ENCODE measurements at places on chromosomes 13 and 19.

DNA sequence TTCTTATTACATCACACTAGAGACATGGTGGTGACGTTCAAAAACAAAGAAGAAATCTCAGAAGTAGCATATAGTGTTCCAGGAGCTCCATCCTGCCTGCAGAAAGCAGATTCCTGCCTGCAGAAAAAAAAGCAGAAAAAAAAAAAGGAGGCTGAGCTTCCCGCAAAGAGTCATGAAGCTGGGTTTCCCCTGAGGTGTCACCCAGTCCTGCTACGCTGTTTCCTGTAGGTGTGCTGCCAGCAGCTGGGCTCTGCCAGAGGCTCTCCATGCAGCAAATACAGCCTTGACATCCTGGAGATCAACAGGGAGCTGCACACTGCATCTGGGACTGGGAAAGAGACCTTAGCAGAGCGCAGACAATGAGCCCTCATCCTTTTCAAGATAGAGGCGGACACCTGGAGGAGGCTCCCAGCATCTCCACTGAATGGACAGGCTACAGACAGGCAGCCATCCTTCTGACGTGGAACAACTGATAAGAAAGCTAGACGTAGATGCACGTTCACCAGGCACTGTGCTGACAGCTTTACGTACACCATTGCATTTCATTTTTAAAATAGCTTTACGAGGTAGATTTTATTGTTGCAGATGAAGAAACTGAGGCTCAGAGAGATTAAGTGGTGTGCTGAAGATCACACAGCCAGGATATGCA lies 350.9 kb downstream of the FOXO1 start:
- DNase-seq, result no peak

DNA sequence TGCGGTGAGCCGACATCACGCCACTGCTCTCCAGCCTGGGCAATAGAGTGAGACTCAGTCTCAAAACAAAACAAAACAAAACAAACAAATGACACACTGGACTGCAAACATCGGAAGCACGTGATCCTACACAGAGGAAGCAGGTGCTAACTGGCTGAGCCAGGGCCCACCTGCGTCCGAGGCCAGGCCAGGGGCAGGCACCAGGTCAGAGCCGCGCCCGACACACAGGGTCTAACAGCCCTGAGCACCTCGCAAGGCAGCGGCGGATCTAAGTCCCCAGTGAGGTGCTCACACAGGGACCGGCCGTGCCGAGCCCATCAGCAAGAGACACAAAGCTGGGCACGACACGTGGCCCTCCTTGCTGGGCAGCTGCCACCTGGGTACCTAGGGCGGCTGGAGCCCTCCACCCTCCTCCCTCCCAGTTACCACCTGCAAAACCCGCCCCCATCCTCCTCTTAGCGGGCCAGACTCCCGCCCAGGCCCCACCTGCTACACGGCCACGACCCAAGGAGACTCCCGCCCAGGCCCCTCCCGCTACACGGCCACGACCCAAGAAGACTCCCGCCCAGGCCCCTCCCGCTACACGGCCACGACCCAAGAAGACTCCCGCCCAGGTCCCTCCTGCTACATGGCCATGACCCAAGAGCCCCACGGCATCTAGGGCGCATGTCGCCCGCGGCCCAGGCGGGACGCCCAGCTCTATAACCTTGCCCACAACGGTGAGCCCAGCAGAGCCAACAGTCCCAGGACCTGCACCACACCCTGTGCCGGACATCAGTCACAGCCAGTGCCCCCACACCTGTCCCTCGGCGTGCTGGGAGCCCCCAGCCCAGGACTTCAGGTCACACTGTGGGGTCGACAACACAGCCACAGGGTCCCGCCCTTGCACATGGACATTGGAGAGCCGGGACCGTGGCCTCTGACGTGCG lies 15.6 kb downstream of the AP3D1 start:
- no peak for DNase-seq

DNA sequence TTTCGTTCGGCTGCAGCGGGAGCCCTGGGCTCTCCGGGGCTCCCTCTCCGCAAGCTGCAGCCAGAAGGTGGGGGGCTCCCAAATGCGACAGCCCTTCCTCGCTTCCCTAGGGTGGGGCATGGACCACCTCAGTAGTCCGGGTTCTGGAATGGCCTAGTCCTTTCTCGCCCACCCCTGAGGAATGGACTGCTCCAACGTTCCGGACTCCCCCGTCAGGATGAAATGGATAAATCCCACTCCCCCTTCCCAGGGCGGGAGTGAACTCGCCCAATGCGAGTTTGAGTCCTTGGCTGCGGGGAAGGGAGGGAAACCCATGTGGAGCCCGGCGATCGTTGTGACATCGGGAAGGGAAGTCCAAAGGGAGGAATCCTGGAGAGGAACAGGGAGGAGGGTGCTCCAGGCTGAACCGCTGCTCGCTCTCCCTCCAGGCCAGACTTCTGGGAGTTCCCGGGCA lies 5.5 kb downstream of the HRC start:
- DNase-seq, result peak; percentile 87

GRCh38 chr13:41148419-41149283 lies 16.0 kb upstream of the KBTBD6 start:
- no peak for DNase-seq

DNA sequence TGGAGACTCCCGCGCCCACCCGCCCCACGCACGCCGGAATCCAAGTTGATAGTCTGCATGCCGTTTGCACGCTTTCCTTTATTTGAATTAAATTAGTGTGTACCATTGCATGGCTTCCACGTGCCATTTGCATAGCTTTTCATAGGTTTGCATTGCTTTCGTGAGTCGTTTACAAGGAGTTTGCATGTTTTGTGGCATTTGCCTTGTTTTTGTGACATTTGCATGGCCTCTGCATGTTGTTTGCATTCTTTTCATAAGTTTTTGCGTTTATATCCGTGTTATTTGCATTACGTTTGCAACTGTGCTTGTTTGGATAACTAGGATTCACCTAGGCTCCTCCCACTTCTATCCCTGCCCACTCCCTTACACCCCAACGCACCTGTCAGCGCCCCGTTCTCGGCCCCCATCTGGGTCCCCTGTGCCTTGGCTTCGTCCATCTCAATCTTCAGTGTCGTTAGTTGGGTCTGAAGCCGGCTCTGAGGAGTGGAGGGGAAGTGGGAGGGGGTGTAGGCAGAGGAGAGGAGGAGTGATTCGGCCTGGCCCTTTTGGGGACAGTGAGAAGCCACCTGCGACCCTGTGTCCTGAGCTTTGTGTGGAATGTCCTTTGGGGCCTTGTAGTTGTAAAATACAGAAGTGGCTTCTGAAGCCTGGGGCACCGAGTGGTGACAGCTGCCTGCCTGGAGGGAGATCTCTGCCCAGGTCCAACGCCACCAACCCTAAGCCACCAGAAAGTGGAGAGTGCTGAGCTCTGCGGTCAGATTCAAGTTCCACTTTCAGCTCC lies 2.4 kb downstream of the CCDC194 start:
- DNase-seq, result no peak

GRCh38 chr13:76874479-76874878 lies 11.7 kb downstream of the KCTD12 start:
- no peak for DNase-seq

DNA sequence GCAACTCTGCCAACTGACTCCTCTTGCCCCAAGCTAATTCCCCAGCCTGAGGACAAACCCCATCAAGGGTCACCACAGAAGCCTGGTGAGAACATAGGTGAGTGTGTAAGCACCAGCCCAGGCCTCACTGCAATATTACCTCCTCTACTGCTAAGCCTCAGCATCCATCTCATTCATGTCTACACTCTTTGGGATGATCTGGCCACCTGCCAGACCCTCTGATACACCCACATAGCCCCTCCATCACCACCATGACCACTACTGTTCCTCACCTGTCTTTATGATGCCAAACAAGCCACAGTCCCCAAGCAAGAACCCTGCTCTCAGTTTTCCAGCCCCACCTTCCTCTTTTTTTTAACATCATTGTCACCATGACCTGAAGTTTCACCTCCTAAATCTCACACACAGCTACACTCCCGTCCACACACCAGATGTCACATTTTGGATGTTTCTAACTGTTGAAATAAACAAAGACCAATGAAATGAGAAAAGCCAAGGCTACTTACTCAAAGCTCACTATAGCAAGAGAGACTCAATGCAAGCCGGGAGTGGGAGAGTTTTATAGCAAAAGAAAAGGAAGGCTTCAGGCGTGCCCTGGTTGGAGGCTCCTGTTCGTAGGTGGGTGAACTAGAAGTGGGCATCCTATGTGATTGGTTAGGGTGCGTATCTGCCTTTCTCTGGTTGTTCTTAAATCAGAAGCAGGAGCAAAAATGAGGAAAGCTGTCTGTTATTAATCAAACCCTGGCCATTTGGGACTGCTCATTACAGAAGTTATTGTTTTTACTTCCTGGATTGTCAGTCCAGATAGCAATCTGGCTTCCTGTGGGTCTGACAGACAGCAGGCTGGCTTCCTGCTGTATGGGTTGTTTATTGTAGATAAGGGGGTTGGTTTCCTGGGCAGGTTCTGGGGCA lies 2.0 kb downstream of the ZNF792 start:
- no peak for DNase-seq

- no peak for DNase-seq
These were observed 49.5 kb upstream of the PCDH17 start for GRCh38 chr13:57582032-57582431.

DNA sequence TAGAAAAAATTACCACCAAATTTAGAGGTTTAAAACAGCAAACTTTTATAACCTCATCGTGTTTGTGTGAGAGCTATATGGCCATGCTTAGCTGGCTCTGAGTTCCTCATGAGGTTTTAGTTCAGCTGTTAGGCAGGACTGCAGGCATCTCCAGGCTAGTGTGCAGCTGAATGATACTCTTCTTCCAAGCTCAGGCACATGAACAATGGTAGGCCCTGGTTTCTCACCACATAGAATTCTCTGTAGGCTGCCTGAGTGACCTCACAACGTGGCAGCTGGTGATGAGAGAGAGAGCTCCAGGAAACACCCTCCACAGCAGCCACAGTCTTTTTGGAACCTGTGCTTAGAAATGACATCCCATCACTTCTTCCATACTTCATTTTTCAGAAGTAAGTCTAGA lies 540.6 kb upstream of the MIR17HG start:
- DNase-seq, result no peak

GRCh38 chr19:3161453-3161852 lies 17.1 kb upstream of the S1PR4 start:
- peak; percentile 62 for DNase-seq

DNA sequence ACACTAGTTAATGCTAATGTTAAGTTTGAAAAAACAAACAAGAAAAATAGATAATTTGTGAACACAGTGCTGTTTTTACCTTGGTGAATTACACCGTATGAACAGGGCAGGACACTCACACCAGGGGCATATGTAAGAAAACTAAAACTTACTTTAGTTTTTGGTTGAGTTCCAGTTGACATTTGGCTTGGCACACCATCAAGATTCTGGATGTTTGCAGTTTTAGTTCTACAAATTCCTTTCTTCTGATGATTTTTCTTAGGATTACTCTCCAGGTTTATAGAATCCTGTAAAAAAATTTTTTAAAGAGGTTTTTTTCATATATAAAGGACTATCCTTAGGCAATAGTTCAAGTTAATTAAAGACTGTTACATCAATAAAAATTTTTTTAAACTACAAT lies 238.5 kb upstream of the STARD13 start:
- no peak for DNase-seq

GRCh38 chr13:100156788-100157187 lies 67.9 kb downstream of the PCCA start:
- DNase-seq, result no peak

DNA sequence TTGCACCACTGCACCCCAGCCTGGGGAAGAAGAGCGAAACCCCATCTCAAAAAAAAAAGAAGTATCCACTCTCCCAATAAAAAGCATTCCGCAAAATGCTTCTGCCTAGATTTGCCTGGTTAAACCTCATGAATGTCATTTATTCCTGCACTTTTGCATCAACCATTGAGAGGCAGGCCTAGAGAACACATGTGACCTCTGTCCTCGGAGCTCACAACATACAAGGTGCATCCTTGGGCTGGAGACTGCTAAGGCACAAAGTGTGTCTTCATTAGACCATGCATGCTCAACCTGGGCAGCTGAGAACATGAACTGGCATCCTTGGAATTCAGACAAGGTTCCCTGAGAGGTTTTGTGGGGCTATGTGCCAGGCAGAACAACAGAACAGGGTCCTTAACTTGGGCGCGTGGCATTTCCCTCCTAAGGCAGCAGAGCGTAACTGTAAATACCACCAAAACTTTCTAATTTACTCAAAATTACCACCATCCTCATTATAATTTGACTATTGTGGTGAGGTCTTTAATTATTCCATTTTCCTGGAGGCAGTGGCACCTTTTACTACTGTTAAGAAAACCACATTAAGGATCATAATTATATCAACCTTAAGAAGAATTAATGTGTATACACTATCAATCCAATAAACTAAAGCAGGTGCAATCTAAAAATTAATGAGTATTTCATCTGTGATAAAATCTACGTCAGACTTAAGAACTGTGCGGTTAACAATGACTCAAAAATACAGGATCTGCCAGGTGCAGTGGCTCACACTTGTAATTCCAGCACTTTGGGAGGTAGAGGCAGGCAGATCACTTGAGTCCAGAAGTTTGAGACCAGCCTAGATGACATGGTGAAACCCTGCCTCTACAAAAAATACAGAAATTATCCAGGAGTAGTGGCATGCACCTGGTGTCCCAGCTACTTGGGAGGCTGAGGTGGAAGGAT lies 13.8 kb downstream of the RCBTB1 start:
- DNase-seq, result no peak

- DNase-seq, result no peak
These were observed 21.8 kb downstream of the GATAD2A start for GRCh38 chr19:19427302-19427701.

GRCh38 chr13:94369972-94370436 lies 109.5 kb downstream of the DCT start:
- DNase-seq, result no peak

- no peak for DNase-seq
These were observed 23.1 kb downstream of the SIAH3 start for GRCh38 chr13:45828256-45828968.

DNA sequence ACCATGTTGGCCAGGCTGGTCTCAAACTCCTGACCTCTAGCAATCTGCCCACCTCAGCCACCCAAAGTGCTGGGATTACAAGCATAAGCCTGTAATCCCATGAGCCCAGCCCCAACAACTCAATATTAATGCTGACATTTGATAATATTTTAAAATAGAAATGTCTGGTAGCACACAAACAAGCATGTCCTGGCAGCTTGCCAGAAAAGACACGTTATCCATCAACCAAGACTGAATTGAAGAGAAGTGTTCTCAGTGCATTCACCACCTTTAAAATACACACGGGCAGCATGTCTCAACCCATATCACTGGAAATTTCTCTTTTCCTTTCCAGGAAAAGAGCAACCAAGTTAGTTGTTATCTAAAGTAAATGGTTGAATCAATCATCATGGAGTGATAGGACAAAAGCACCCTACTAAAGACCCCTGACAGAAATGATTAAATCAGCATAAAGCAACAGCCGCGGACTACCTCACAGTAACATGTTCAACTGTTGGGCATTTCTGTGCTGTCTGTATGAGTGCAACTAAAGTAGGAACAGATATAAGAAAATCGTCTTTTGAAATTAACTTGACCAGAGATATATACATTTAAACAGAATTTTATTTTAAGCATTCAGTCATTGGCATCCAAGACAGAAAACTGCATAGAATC lies 25.0 kb downstream of the LHFPL6 start:
- DNase-seq, result no peak

- DNase-seq, result no peak
These were observed 559.0 kb upstream of the SLC10A2 start for GRCh38 chr13:103625194-103625593.

GRCh38 chr13:50543782-50544181 lies 299.7 kb downstream of the DLEU7 start:
- no peak for DNase-seq
